ENCODE measurements at places on chromosomes 5 and 9.

DNA sequence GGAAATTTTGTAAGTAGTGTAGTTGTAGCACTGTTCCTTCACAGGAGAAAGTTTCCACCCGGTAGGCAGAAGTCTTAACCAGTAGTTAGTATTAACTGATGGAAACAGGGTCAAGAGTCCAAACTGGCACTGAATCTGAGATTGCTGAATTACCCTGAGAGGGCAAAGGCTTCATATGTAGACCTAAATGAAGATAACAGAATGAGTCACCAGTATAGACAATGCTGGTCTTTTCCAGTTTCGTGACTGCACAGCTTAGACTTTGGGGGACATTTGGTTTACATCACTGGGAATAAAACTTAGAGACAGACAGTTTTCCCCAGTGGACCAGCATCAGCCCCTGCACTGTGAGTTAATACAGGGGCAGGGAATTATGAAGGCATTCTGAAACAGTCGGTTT lies 60.5 kb downstream of the PCSK5 start:
- no peak for DNase-seq

GRCh38 chr9:135805422-135806022 lies 101.8 kb downstream of the CAMSAP1 start:
- no peak for DNase-seq

GRCh38 chr5:123561230-123561629 lies 49.3 kb downstream of the CSNK1G3 start:
- no peak for DNase-seq

DNA sequence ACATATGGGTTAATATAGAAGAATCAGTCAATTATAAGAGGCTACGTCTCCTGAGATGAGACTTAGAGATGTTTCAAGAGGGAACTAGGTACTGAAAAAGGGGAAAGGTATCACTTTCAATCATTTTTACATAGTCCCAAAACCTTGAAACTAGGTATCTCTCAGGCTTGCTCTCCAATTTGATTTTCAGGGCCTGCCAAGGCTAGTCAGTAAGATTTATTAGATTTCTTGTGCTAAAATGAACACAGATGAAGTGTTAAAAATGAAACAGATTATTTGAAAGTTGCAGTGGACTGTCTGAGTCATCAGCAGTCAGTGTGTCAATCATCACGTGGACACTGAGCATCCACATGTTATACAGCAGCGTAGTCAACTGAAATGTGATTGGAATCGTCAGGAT lies 591.1 kb downstream of the DTWD2 start:
- DNase-seq = no peak

- no peak for DNase-seq
These were observed 301.0 kb downstream of the ACTL7B start for GRCh38 chr9:108554831-108555230.

DNA sequence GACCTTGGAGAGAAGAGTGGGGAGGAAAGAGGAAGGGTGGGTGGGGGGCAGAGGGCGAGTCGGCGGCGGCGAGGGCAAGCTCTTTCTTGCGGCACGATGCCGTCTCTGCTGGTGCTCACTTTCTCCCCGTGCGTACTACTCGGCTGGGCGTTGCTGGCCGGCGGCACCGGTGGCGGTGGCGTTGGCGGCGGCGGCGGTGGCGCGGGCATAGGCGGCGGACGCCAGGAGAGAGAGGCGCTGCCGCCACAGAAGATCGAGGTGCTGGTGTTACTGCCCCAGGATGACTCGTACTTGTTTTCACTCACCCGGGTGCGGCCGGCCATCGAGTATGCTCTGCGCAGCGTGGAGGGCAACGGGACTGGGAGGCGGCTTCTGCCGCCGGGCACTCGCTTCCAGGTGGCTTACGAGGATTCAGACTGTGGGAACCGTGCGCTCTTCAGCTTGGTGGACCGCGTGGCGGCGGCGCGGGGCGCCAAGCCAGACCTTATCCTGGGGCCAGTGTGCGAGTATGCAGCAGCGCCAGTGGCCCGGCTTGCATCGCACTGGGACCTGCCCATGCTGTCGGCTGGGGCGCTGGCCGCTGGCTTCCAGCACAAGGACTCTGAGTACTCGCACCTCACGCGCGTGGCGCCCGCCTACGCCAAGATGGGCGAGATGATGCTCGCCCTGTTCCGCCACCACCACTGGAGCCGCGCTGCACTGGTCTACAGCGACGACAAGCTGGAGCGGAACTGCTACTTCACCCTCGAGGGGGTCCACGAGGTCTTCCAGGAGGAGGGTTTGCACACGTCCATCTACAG lies 760 bp downstream of the NPR3 start:
- DNase-seq = no peak

DNA sequence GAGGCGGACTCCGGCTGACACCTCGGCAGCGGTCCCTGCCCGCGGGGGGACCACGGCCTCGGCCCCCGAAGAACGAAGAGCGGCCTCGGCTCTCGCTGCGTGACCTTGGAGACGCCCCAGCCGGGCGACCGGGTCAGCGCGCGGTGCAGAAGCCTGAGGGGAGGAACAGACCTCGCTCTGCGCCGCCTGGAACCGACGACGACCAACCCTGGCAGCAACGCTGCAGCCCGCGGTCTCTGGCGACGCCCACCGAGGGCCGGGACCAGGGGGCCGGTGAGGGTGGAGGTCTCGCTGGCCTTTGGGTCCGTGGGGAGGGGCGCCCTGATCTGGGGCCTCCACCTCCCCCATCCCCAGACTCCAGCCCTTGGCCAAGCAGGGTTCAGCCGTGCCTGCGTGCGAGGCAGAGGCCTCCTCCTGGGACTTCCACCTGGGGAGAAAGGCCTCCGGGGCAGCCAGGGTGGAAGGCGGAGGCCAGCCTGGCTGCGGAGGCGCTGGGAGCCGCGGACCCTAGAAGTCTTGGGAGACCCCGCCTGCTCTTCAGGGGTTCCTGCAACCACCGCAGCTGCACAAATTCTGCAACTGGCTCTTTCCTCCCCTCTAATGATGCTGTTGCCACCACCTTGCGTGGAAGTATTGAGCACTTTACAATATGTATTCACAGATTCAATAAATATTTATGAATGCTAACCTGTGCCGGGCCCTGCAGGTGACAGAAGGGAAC lies 44.3 kb upstream of the SLC12A7 start:
- no peak for DNase-seq

GRCh38 chr5:155767470-155767869 lies 559.5 kb upstream of the SGCD start:
- DNase-seq = no peak

- no peak for DNase-seq
These were observed 203.9 kb upstream of the CDH9 start for GRCh38 chr5:27242258-27242626.

Data from stimulated activated CD8-positive, alpha-beta memory T cell treated with anti-CD3 and anti-CD28 coated beads, Interleukin-15, amount 100 ng/mL, for 1 hour (primary cell).